T-helper 2 cell treated with Interferon-gamma antibody and Interleukin-4, amounts not matched to agents 5 μg/mL and 100 μg/mL, for 36 hours (primary cell): ENCODE measurements at places on chromosomes 13 and 19.

DNA sequence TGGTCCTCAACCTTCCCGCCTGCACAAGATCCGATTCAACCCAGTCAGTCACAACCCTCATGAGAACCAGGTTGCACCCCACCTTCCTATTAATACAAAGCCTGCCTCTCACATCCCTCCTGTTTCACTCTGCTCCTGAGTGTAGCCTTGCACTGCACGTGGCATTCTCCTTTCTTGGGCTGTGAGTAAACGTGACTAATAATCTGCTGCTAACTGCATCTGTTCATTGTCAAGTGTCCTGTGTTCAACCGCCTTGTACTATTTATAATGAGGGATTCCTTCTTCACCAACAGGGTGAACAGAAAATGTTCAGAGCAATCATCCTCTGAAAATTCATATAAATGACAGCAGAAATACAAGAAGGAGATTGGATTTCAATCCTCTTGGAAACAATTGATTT lies 1608.2 kb downstream of the SLITRK5 start:
- no peak overlapping the region for H3K4me3 ChIP-seq
- H3K27me3 ChIP-seq = no peaks in the 10 kb centered on the region

DNA sequence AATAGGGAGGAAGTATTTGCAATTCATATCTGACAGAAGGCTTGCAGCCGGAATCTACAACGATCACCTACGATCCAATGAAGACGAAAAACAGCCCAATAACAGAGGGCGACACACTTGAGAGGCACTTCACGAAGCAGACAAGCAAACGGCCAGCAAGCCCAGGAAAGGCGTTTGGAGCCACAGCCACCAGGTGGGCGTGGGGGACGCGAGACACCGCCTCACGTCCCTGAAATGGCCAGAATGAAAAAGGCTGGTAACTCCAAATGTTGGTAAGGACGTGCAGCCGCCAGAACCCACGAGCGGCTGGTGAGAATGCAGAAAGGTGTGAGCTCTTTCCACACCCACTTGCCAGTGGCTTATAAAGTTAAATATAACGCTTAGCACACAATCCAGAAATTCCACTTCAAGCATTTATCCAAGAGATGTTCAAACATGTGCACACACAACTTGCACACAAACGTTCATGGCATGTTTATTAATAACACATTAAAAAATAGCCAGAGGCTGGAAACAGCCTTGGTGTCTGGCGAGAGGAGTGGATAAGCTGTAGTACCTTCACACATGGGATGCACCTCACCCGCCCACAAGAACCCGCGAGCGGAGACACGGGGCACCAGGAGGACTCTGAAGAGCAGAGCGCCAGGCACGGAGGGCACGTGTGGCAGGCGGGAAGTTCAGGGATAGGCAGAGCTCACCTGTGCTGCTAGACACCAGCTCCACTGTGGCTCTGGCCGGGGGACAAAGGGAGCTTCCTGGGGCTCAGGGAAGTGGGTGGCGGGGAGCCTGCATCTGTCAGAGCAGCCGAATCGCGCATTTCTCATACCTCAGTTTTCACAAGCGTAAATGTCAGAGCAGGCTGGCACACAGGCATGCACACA lies 89.3 kb downstream of the SPACA7 start:
- DNase-seq = no peak
- H3K36me3 ChIP-seq = no peaks in the 10 kb centered on the region
- H3K4me3 ChIP-seq = no peak overlapping the region

- no peaks in the 10 kb centered on the region for H3K27me3 ChIP-seq
- no peaks in the 10 kb centered on the region for H3K4me1 ChIP-seq
- H3K4me3 ChIP-seq = no peak overlapping the region
- DNase-seq = no peak
These were observed 20.1 kb upstream of the SLC39A3 start for GRCh38 chr19:2759965-2760364.

DNA sequence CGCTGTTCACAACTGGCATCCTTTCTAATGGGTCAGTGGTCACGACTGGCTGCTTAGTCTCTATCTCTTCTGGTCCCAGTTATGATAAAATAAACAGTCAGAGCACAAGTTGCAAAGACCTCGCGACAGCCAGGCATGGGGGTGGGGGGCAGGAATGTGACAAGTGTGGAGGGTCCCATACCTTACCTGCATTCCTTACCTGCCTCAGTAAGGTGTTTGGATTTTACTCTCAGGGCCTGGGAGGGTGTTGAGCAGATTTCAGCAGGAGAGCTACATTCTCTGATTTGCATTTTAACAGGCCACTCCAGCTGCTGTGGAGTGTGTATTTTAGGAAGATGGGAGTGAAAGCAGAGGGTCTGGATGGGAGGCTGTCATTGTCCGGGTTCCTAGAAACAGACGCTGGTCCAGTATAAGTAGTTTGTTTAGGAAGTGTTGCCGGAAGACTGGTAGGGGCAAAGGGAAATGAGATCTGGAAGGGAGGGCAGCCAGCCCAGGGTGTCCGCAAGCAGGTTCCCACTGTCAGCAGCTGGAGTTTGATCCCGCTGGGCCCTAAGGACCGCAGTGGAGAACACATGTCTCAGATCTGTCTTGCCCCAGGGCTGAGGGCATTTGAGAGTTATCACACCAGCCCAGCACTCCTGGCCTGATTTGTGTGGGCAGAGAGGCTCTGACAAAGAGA lies 920.0 kb downstream of the UQCRFS1 start:
- H3K27ac ChIP-seq = no peak overlapping the region
- H3K4me3 ChIP-seq = no peak overlapping the region
- no peak for DNase-seq
- H3K27me3 ChIP-seq = no peaks in the 10 kb centered on the region

DNA sequence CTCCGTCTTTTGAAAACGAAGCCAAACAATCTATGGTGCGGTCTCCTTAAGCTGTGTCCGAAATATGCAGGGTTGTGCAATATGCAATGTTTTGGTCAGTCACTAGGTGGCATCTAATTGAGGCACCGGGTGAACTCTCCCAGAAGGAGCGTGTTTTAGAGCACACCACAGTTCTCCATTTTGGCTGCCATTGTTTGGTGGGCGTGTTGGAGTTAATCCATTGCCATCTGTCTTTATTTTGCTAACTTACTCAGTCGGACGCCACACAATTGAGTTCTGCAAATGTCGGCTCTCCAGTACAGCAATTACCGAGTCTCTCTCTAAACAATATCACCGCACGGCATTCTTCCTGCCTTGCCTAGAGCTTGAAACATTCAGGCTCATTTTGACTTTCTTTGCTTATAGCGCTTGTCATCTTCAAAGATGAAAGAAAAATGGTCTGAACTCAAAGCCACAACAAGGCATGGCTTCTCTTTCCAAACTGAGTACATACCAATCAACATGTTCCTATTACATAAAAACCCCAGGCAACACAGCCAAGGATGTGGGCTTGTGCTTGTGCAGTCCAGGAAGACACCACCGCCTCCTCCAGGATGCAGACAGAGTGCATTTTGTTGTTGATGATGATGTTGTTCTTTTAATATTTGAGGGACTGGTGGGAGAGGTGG lies 182.0 kb upstream of the SERP2 start:
- H3K4me1 ChIP-seq = peaks cover 16% of the 10 kb centered on the region
- H3K27ac ChIP-seq = no peak overlapping the region
- peak; percentile 19 for DNase-seq
- H3K4me3 ChIP-seq = no peak overlapping the region

GRCh38 chr13:113449693-113450347 lies 3.5 kb downstream of the ADPRHL1 start:
- no peaks in the 10 kb centered on the region for H3K27me3 ChIP-seq
- H3K36me3 ChIP-seq = peaks cover 1% of the 10 kb centered on the region
- H3K4me3 ChIP-seq = peak overlapping the region; percentile 32
- no peak for DNase-seq
- H3K4me1 ChIP-seq = no peaks in the 10 kb centered on the region

GRCh38 chr19:46471116-46471733 lies at the start of gene PNMA8A:
Gene PNMA8A (minus strand): TSS chr19:46471563. CDS start chr19:46471035, 528 bp downstream.
- no peaks in the 10 kb centered on the region for H3K36me3 ChIP-seq
- H3K27me3 ChIP-seq = peaks cover 51% of the 10 kb centered on the region
- no peak within 1 kb of the TSS for H3K27ac ChIP-seq
- H3K4me1 ChIP-seq = no peaks in the 10 kb centered on the region
- no peak for DNase-seq

GRCh38 chr13:46004491-46004890 lies 48.1 kb downstream of the ZC3H13 start:
- H3K27me3 ChIP-seq = no peaks in the 10 kb centered on the region
- H3K4me3 ChIP-seq = no peak overlapping the region
- H3K27ac ChIP-seq = no peak overlapping the region
- peaks cover 3% of the 10 kb centered on the region for H3K4me1 ChIP-seq
- peaks cover 47% of the 10 kb centered on the region for H3K36me3 ChIP-seq
- no peak for DNase-seq

DNA sequence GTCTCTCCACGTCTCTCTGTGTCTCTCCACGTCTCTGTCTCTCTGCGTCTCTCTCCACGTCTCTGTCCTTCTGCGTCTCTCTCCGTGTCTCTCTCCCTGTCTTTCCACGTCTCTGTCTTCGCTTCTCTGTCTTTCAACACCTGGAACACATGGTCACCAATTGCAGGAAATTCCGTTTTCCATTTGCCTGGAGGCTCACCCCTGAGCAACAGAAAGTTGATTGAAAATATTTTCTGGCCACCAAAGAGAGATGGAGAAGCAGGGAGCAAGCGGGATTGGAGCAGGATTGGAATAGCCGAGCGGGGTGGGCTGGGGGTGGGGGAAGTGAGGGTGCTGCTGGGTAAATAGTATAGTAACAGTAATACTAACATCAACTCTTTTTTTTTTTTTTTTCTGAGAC lies 1.7 kb downstream of the KANK2 start:
- H3K4me1 ChIP-seq = peaks cover 4% of the 10 kb centered on the region
- no peak overlapping the region for H3K27ac ChIP-seq
- no peak overlapping the region for H3K4me3 ChIP-seq
- peaks cover 13% of the 10 kb centered on the region for H3K27me3 ChIP-seq
- DNase-seq = no peak
- H3K36me3 ChIP-seq = no peaks in the 10 kb centered on the region

DNA sequence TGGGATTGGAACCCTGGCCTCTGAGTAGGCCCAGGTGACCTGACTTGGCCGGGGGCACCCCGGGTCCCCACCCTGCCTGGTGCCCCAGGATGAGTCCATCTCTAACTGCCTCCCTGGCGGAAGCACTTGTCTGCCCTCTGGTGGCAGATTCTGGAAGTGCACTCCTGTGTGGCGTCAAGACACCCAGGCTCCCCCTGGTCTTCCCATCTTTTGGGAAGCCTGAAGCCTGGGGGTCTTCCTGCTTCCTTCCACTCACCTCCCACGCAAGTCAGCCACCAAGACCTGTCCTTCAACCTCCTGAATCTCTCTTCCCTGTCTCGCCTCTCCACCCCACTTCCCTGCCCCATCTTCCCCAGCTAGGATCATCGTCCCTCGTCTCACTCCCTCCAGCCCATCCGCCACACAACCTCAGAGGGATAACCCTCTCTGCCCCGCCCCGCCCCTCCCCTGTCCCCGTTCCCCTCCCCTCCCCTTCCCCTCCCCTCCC lies 7.4 kb downstream of the RABAC1 start:
- H3K4me1 ChIP-seq = peaks cover 12% of the 10 kb centered on the region
- peak overlapping the region; percentile 61 for H3K27ac ChIP-seq
- H3K4me3 ChIP-seq = peak overlapping the region; percentile 6
- peaks cover 2% of the 10 kb centered on the region for H3K36me3 ChIP-seq

- H3K27me3 ChIP-seq = no peaks in the 10 kb centered on the region
- H3K4me1 ChIP-seq = peaks cover 16% of the 10 kb centered on the region
- peak overlapping the region; percentile 78 for H3K4me3 ChIP-seq
- DNase-seq = no peak
These were observed 6.1 kb upstream of the LSM4 start for GRCh38 chr19:18329035-18329376.

GRCh38 chr13:51534041-51534817 lies 50.0 kb upstream of the WDFY2 start:
- DNase-seq = no peak
- no peaks in the 10 kb centered on the region for H3K27me3 ChIP-seq
- H3K36me3 ChIP-seq = peaks cover 17% of the 10 kb centered on the region
- H3K4me3 ChIP-seq = peak overlapping the region; percentile 67
- peak overlapping the region; percentile 65 for H3K27ac ChIP-seq
- H3K4me1 ChIP-seq = peaks cover 35% of the 10 kb centered on the region

DNA sequence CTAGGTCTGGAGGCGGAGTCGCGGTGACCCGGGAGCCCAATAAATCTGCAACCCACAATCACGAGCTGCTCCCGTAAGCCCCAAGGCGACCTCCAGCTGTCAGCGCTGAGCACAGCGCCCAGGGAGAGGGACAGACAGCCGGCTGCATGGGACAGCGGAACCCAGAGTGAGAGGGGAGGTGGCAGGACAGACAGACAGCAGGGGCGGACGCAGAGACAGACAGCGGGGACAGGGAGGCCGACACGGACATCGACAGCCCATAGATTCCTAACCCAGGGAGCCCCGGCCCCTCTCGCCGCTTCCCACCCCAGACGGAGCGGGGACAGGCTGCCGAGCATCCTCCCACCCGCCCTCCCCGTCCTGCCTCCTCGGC lies at the start of gene SLC5A5:
SLC5A5 (plus strand) TSS at position 68 of the 373 bp plus-strand sequence. CDS start 375 bp downstream, outside the sequence.
- peaks cover 4% of the 10 kb centered on the region for H3K27me3 ChIP-seq
- H3K4me1 ChIP-seq = peaks cover 8% of the 10 kb centered on the region
- peak within 1 kb of the TSS; percentile 70 for H3K27ac ChIP-seq
- H3K36me3 ChIP-seq = no peaks in the 10 kb centered on the region
- no peak for DNase-seq
- H3K4me3 ChIP-seq = peak within 1 kb of the TSS; percentile 83

- H3K4me3 ChIP-seq = peak overlapping the region; percentile 36
- H3K4me1 ChIP-seq = peaks cover 35% of the 10 kb centered on the region
- H3K27me3 ChIP-seq = no peaks in the 10 kb centered on the region
- H3K36me3 ChIP-seq = peaks cover 46% of the 10 kb centered on the region
- no peak for DNase-seq
These were observed 6.2 kb downstream of the PPP1R15A start for GRCh38 chr19:48878196-48879024.

- H3K27me3 ChIP-seq = no peaks in the 10 kb centered on the region
- H3K4me3 ChIP-seq = no peak overlapping the region
- DNase-seq = no peak
- no peaks in the 10 kb centered on the region for H3K36me3 ChIP-seq
- H3K27ac ChIP-seq = no peak overlapping the region
These were observed 101.4 kb downstream of the LACC1 start for GRCh38 chr13:43981091-43981490.

- peaks cover 11% of the 10 kb centered on the region for H3K36me3 ChIP-seq
- H3K27me3 ChIP-seq = no peaks in the 10 kb centered on the region
- H3K4me1 ChIP-seq = peaks cover 22% of the 10 kb centered on the region
- DNase-seq = peak; percentile 11
These were observed 16.0 kb upstream of the MRI1 start for GRCh38 chr19:13748169-13748828.
